ENCODE measurements at places on chromosomes 12 and 14.

- DNase-seq = peak; percentile 43
Measured at GRCh38 chr12:42094277-42094676, 50.4 kb downstream of the GXYLT1 start.

- DNase-seq = peak; percentile 63
Measured at GRCh38 chr12:46998811-46999368, 80.5 kb upstream of the PCED1B start.

DNA sequence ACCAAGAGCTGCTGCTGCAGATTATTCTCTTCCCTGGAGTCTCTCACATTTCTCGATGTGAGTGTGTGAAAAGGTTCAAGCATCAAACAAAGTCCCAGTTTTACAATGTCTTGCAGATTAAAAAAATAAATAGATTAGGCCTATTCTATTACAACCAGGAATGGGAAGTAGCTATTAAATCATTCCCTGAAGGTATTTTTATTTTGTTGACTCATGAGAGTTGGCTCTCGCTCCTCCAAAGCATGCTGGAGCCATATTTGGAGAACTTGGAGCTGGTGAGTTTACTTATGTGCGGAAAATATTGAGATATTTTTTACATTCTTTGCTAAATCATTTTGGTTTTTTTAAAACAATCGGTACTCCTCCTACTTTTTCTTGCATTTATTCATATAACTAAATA is 572.3 kb downstream of the ETNK1 start:
- peak; percentile 15 for DNase-seq

DNA sequence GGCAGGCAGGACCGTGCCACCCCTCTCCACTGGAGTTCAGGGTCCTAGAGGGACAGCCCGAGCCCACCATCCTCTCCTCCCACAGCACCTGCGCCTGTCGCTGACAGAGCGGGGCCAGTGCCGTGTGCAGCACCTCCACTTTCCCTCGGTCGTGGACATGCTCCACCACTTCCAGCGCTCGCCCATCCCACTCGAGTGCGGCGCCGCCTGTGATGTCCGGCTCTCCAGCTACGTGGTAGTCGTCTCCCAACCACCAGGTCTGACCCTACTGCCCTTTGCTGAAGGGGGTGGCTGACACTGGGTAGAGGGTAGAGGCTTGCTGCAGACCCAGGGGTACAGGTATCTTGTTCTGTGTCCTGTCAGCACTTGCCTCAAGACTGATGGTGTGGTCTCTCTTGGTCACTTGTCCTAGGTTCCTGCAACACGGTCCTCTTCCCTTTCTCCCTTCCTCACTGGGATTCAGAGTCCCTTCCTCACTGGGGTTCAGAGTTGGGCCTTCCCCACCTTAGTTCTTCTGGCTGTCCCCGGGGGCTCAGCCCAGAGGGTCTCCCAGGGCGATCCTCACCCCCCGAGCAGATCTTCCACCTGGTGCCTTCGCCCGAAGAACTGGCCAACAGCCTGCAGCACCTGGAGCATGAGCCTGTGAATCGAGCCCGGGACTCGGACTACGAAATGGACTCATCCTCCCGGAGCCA is 42.0 kb downstream of the SH2B3 start:
- no peak for DNase-seq

DNA sequence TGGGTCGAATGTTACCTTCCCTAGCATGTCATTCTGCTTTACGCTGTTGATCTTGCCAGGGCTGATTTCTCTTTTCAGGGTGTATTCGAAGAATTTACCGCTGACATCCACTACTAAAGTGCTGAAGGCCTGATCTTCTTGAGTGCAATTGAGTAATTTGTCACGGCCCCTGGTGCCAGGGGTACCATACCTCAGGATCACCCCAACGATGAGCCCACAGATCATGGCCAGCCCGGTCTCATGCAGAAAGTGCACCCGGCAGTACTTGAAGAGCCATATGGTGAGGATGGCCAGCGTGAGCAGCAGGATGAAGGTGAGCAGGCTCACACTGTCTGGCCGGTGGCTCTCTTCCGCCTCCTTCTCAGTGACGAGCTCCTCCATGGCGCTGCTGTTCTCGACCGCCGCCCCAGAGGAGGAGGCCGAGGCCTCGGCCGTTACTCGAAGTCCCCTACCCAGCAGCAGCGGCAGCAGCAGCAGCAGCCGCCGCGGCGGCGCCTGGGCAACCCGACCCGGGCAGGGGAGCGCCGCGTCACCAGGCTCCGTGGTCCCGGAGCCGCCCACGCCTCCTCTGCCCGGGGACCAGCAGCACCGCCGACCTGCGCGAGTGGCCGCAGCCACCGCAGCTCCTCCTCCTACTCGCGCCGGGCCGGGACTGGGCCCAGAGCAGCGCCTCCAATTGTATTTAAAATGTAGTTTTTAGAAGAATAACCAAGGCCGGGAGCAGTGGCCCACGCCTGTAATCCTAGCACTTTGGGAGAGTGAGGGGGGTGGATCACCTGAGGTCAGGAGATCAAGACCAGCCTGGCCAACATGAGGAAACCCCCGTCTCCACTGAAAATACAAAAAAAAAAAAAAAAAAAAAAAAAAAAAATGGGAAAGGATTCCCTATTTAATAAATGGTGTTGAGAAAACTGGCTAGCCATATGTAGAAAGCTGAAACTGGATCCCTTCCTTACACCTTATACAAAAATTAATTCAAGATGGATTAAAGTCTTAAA is 58.5 kb upstream of the TMPO start:
- DNase-seq = peak; percentile 33

- peak; percentile 76 for DNase-seq
Measured at GRCh38 chr14:65972346-65972870, 513.8 kb upstream of the CCDC196 start.

- DNase-seq = no peak
Measured at GRCh38 chr14:89359477-89360222, 57.4 kb downstream of the FOXN3 start.

DNA sequence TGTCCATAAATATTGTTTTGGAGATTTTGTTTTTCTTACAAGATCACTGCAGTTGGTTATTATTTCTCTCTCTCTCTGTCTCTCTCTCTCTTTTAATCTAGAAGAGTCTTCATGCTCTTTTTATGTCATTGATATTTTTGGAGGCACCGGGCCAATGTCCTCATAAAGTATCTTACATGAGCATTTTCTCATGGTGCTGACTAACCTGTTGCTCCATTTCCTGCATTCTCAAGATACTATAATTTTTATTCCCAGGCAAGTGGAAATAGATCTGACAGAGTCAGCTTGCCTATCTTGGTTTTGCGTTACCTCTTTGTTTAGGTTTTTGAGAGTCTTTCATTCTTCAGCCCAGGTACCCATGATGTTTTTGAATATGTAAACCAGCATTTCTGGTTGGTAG is 938.8 kb upstream of the FBXO33 start:
- no peak for DNase-seq

DNA sequence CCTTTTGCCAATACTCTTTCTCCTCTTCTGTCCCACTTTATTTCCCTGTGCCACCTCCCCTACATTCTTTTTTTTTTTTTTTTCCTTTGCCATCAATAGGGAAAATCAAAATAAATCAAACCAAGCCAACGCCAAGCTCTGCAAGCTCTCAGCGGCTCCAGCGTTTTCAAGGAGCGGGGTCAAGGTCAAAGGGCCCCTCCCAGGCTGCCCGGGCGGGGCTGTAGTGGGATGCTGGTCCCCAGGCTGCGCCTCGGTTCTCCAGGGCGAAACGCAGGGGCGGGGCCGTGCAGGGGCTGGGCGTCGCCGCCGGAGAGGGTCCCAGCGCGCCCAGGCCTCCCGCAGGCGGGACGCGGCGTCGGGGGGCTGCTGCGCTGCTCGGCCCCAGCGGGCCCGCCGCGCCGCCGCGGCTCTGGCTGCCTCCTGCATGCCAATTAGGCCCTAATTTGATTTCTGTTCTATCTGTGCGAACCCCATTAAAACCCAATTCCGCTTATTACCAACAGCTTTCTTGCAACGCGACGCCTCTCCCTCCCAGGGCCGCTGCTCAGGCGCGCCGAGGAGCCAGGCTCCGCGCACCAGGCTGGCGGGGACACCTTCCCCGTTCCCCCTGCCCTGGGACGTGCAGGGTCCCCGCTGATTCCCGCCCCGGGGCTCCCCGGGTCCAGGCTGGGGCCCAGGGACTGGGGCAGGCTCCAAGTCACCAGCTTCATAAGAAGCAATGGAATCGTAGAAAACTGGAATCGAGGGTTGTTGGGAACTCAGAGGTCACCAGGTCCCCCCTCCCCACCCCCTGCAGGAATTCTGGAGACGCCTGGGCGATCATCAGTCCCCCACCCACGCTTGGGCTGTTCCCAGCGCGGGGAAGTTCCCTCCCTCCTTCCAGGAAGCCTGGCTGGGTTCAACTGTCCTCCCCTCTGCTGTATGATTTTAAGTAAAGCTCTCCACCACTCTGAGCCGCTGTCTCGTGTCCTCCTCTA is 50.7 kb upstream of the MAP1LC3B2 start:
- no peak for DNase-seq

DNA sequence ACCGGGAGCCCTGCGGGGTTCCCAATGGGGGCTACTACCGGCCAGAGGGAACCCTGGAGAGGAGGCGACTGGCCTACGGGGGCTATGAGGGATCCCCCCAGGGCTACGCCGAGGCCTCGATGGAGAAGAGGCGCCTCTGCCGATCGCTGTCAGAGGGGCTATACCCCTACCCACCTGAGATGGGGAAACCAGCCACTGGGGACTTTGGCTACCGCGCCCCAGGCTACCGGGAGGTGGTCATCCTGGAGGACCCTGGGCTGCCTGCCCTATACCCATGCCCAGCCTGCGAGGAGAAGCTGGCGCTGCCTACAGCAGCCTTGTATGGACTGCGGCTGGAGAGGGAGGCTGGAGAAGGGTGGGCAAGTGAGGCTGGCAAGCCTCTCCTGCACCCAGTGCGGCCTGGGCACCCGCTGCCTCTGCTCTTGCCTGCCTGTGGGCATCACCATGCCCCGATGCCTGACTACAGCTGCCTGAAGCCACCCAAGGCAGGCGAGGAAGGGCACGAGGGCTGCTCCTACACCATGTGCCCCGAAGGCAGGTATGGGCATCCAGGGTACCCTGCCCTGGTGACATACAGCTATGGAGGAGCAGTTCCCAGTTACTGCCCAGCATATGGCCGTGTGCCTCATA is 9.7 kb downstream of the TNS2 start:
- DNase-seq = no peak

GRCh38 chr12:113240395-113240794 is 19.1 kb downstream of the TPCN1 start:
- DNase-seq = no peak

DNA sequence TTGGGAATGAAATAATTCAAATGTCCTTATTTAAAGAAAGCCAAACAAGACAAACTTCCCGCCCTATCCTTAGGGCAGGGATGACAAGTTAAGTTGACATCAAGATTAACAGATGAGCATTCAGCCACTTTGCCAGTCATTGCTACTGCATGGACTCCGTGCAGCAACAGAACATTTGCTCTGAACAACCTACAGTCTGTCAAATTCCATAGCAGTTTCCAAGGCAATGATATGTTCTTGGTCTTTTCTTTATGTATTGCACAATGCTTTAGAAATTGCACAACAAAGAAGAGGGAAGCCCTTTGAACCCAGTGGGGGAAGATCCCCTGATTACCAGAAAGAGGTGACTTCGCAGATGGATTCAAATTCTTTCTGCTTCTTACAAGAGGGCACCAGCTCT is 269.8 kb downstream of the BCAT1 start:
- peak; percentile 17 for DNase-seq

- DNase-seq = no peak
Measured at GRCh38 chr14:49553892-49554291, 32.3 kb downstream of the RPS29 start.

GRCh38 chr14:69324341-69324931 is 64.5 kb downstream of the GALNT16 start:
- DNase-seq = no peak

- no peak for DNase-seq
Measured at GRCh38 chr12:93460902-93461301, 6.4 kb upstream of the MRPL42 start.

- no peak for DNase-seq
Measured at GRCh38 chr14:92341791-92342190, 18.8 kb downstream of the SLC24A4 start.

DNA sequence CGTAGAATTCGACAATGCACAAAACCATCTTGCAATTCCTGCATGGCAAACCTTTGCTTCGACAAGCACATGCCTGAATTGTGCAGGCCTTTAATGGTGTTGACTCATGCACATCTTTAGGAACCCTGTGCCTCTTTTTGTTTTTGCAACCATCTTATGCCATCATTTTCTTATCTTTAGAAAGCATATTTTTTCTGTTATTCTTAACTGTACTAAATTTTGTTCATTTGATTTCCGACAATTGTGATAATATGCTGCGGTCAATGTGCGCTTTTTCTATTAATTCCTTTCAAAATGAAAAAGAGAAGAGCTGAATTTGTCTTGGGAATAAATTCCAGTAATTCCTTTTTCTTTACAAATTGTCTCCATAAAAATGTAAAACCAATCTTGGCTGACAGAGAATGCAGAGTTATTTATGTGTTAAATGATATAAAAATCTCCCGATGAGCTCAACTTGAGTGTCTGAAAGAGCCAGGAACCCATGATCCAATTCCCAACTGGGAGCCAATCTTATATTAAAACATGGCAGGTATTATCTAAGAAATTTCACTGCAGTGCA is 20.1 kb upstream of the CDK17 start:
- peak; percentile 76 for DNase-seq

DNA sequence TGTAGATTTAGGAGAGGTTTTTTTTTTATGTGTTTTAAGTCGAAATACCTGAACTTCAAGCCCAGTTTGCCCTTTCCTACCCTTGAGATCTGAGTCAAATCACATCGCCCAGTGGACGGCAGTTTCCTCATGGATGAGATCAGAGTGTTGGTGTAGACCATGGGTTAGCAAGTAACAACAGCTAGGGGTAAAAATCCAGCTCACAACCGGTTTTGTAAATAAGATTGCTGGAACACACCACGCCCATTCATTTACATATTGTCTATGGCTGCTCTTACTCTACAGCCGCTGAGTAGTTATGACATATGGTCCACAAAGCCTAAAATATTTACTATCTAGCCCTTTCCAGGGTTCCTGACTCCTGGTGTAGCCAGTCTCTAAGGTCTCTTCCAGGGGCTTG is 158.5 kb upstream of the PLEKHG7 start:
- DNase-seq = no peak

DNA sequence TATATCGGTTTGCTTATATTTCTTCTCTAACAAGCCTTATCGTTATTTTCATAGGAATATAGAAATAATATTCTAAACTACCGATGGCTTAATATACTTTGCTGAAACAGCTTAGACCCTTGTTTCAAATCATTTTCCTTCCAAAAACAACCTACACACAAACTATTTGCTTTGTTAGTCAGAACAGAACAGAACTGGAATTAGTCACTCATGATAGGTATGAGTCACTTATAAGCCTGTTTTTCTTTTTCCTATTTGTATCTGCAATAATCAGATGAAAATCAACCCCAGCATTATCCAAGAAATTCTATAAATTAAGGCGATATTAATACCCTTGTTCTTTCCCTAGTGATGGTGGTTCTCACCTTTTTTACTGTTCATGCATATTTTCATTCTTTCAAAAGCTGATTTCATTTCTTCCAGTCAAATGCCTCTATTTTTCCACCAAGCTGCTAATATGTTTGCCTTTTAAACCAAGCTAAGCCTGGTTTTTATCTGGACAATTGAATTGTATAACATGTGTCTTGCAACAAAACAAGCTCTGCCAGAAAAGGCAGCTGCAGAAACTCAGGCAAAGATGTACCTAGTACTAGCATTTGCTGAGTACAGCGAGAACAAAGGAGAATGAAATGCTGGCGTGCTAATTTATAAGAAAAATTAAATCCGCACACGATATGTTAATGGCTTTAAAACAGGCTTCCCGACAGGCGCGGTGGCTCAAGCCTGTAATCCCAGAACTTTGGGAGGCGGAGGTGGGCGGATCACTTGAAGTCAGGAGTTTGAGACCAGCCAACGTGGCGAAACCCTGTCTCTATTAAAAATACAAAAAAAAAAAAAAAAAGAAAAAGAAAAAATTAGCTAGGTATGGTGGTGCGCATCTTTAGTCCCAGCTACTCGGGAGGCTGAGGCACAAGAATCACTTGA is 1418.2 kb downstream of the AACS start:
- DNase-seq = peak; percentile 44

Measured in fibroblast of upper back skin (primary cell).